ENCODE measurements at places on chromosomes 3 and 15.
A peak's percentile ranks its signal among the peaks of the same experiment; 100 is the strongest.

- no peak for DNase-seq
Observed at GRCh38 chr3:88623709-88624108, 473.9 kb downstream of the C3orf38 start.

GRCh38 chr3:34780973-34781372 lies 858.4 kb upstream of the ARPP21 start:
- DNase-seq, result no peak

GRCh38 chr3:11161666-11162065 lies 7.4 kb downstream of the HRH1 start:
- no peak for DNase-seq

DNA sequence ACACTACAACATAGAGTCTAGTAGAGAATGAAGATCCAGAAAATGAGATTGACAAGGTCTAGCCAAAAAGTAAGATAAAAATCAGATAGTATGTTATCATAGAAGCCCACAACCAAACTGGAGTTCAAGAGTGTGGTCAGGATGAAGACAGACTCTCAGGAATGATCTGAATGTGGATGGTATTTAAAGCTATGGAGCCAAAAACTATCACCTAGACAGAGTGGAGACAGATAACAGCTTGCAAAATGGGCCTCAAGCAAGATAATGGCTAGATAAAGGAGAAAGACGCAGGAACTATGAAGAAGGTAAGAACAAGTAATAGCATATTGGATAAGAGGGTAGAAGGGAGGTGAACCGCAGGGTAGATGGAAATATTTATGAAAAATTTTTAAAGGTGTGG lies 35.4 kb downstream of the ZMAT3 start:
- peak; percentile 68 for DNase-seq

GRCh38 chr3:97817965-97818364 lies 3.8 kb upstream of the CRYBG3 start:
- no peak for DNase-seq

DNA sequence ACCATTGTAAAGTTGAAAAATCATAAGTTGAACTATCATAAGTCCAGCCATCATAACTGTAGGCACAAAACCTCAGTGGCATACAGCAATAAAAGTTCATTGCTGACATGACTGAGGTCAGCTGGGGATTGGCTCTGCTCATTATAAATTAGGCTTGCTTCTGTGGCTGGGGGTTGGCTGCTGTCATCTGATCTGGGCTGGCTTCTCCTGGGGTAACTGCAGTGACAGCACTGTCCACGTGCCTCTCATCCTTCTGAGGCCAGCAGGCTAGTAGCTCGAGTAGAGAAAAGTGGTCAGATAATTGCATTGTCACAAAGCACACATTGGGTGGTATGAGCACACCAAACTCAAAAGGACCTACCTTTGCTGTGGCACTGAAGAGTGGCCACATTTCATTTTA lies 31.3 kb downstream of the CMTM7 start:
- no peak for DNase-seq

DNA sequence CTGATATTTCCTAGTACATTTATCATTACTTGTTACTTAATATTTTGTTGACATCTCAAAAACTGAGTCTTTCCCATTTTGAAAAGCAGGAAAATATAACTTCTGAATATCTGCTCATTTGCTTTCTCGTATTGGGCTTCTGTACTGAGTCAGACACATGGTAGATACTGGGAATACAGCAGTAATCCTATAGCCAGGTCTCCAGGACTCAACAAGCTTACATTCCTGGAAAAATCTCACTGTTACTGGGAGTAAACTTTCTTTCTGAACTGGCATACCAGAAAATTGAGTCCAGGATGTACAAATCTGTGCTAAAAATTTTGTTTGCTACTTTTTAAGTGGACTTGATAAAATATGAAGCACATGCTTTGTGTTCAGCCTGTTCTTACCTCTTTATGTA lies 240.4 kb downstream of the RBMS3 start:
- DNase-seq, result no peak

- DNase-seq, result no peak
Observed at GRCh38 chr3:187919544-187919943, 174.3 kb upstream of the BCL6 start.

DNA sequence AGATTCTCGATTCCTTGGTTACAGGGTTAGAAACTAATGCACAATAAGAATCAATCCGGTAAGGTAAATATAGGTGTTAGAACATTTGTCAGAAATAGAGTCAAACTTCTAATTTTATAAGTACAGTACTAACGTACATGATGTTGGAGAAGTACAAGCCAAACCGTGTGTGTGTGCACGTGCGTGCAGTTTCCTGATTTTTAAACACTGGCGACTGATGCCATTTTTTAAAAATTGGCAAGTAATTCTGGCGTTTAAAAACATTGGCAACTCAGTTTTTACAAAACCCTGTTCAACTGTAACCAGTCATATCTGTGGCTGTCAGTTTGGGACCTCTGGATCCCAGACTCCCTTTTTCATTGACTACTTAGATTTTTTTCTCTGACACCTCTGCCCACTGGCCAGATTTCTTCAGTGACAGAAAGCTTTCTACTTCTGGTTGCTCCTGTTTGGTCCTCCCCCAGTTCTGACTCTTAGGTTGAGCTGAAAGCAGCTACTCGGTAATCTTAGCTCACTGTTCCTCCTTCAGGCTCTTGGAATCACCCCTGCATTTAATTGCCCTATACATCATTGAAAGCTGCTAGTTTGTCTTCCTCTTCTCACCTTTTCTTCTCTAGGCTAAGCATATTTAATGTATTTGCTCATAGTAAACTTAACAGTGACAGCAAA lies 843 bp downstream of the ATG7 start:
- no peak for DNase-seq

Measured in EL (cell line).